NCI-H1417 treated with DMSO at 0.1 percent for 48 hours (cell line): ENCODE measurements at places on chromosomes 12 and 14.

DNA sequence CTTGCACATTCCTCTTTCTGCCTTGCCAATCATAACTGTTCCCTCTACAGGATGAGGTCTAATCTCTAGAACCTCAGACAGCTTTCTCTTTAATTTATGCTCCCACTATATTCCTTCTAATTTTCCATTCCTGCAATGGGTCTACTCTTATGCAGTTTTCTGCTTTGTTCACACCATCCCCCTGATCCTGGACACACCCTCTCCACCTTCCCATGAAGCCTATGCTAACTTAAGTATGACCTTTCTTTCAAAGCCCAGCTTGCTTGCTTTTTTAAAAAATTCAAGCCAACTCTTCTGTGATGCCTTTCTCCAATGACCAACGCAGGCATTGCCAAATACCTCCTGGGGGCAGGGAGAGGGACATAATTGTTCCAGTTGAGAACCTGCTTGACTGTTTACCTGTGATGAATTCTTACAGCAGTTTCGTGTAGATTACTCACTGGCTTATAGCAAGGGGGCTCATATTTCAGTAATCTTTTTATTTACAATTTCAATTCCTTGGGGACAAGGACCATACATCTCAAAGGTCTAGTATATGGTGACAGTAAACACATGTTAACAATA, 7.8 kb downstream of the SLC38A1 start:
- DNase-seq = no peak

DNA sequence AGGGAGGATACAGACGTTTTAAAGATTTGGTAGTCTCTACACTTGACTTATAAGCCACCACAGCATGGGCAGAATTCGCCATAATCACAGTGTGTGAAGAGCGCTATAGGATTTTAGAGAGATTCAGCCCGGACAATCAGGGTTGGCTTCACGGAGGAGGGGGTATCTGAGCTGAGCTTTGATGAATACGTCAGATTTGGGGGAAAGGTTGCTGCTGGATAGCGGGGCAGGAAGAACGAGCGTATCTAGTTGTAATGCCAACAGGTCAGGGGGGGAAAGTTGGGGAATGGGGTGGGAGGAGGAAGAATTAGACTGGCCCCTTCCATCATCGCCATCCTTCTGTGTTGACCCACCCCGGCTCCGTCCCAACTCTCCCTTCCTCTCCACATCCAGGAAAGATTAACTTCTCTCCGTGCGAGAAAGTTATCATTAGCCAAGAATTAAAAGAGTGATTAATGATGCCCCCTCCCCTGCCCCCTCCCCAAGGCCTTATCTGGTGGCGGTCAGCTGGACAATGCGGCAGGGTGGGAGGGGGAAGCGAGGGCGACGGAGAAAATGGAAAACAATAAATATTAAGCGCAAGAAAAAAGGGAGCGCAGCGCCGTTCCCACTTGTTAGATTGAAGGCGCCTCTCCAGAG, 13.5 kb upstream of the GPATCH2L start:
- DNase-seq = no peak

- no peak for DNase-seq
These were observed 766.0 kb upstream of the TBX3 start for GRCh38 chr12:115450017-115450416.

DNA sequence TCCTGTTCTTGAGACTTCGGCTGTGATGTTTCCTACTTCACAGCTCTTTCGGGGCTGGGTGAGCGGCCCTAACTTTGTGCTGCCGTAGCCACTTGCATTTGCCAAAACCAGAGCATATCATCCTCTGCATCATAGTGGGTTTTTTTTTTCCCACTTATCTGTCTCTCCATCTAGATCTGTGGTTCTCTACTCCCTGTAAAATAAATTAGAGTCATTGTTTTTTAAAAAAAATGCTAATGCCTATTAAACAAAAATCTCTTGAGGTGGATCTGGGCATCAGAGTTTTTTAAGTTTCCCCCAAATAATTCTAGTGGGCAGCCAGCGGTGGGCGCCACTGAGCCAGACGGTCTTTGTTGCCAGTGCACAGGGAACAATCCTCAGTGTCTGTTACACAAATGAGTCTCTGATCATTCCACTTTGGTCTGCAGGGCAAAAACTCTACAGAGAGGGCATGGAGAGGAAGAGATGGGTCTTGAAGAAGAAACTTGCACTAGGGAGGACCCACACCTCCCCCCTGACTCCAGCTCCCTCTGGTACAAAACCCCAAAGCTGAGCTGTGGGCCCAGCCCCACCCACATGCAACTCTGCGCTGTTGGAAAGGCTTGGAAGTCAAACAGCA, 62.4 kb upstream of the BCL2L14 start:
- DNase-seq = no peak

- no peak for DNase-seq
These were observed 62.9 kb downstream of the CCDC91 start for GRCh38 chr12:28253161-28253641.

GRCh38 chr14:100634026-100634425, 46.8 kb upstream of the BEGAIN start:
- DNase-seq = no peak

DNA sequence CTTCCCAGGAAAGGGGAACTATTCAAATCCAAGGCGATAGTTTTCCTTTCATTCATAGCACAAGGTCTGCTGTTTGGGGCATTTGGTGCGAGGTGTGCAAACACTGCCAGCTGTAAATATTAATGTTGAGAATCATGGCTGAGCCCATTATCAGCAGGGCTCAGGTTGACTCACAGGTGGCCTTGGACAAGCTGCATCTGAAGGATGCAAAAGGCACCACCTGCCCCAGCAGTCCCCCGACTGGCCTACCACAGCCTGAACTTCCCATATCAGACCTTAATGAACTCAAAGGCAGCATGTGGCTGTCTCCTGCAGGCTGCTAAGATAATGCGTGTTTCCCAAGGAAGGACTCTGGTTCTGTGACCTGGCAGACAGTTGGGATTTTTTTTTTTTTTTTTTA, 93.3 kb upstream of the MAP1LC3B2 start:
- DNase-seq = no peak

- DNase-seq = no peak
These were observed 673.8 kb upstream of the MGAT4C start for GRCh38 chr12:86929962-86930361.

- DNase-seq = no peak
These were observed 149.7 kb downstream of the C12orf75 start for GRCh38 chr12:105480162-105480561.

- DNase-seq = no peak
These were observed 40.9 kb upstream of the A2ML1 start for GRCh38 chr12:8781381-8782127.

DNA sequence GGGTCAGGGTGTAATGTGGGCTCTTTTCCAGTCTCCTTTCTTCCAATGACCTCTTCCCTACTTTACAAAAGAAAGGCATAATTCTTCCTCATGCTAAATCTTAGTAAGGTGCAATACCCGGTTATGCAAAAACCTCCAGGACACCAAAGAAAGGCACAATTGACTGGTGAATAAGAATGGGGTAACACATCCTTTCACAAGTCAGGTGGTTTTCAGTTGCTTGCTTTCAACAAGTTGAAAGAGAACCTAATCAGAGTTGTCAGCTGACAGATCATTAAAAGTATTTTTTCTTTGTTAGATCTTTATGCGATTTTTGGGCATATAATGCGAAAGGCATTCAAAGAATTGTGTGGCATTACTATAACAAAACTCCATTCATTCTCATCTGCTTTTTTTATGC, 1.3 kb upstream of the AEBP2 start:
- no peak for DNase-seq

- no peak for DNase-seq
These were observed 406 bp downstream of the PARP2 start for GRCh38 chr14:20343862-20344220.

DNA sequence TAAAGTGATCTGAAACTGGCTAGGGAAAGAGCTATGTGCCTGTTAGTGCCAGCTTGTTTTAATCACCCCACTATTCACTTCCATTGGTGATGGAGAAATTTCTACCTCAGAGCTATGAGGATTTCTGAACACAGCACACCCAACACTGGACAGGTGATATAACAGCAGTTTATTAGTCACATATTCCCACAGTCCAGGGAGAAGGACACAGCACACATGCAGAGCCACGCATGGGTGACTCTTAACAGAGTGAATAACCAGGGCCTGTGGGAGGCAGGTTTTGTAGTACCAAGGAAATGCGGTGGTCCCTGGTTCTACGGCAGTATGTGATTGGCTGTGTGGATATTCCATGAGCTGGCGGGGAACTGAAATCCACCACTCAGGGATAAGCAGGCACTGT, 455.1 kb downstream of the BTG1 start:
- DNase-seq = no peak

GRCh38 chr12:130987151-130987931, 33.6 kb downstream of the ADGRD1 start:
- no peak for DNase-seq

DNA sequence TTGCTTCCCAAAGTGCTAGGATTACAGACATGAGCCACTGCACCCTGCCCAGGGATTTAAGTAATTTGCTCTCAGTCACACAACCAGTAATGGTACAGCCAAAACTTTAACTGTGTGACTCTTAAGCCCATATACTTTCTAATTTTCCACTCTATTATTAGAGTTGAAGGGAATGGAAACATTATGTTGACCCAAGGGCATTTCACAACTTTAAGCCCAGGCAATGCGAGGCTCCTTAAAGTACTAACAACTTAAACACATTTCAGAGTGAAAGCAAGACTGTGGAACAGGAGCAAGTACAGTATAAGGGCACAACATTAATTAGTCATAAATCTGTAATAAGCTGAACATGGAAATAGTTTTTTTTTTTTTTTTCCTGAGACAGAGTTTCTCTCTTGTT, 39.8 kb downstream of the BAZ1A start:
- no peak for DNase-seq

- no peak for DNase-seq
These were observed 164.5 kb upstream of the E2F7 start for GRCh38 chr12:77229640-77230442.

DNA sequence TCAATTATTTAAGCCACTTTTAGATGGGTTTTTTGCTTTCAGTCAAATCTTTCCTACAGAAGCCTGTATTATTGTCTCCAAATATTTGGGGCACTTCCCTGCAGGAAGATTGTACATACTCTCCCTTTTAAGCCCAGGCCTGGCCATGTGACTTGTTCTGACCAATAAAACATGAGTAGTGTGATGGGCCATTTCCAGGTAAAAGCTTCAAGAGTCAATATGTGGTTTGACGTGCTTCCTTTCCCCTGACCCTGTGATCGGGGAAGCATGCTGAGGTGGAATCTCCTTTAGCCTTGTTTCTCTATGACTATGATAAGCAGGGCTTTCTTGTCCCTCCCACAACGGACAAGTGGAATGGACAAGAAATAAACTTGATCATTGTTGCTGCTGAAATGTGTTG, 14.2 kb upstream of the NIN start:
- no peak for DNase-seq

- no peak for DNase-seq
These were observed 1383.3 kb upstream of the TMEM132C start for GRCh38 chr12:126883697-126884096.

DNA sequence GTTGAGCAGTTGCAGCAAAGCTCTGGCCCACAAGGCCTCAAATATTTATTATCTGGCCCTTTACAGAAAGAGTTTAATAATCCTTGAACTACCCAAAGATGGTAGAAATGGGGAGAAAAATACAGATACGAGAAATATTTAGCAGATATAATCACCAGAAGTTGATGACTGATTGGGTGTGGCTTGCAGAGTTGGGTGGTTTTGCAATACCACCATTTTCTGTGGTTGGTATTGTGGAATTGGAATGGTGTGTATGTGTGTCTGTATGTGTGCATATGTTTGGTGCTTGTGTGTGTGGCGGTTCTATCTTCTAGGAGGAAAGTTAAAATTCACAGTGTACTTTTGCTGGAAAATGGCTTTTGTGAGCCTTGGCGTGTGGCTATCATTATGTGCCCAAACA, 85.4 kb upstream of the MANSC4 start:
- DNase-seq = no peak

GRCh38 chr12:51520576-51521325, 70.3 kb upstream of the SCN8A start:
- no peak for DNase-seq

- DNase-seq = no peak
These were observed 13.1 kb downstream of the KRT85 start for GRCh38 chr12:52354200-52354599.

DNA sequence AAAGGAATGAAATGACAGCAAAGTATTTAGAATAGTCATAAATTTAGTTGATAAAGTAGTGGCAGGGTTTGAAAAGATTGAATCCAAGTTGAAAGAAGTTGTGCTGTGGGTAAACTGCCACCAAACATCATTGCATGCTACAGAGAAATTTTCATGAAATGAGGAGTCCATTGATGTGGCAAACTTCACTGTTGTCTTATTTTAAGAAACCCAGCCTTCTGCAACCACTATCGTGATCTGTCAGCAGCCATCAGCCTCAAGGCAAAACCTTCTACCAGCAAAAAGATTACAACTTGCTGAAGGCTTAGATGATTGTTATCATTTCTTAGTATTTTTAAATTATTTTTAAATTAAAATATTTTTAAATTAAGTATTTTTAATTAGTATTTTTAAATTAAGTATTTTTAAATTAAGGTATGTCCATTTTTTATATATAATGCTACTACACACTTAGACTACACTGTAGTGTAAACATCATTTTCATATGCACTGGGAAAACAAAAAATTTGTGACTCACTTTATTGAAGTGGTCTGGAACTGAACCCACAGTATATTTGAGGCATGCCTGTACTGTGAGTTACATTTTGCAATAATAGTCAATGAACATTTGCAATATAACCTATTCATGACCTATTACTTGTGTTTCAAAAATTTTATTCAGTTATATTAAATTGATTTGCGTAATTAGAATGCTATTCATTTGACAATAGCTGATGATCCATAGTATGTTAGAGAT, 67.2 kb upstream of the SYT1 start:
- no peak for DNase-seq

- no peak for DNase-seq
These were observed 881 bp upstream of the SOS2 start for GRCh38 chr14:50232276-50232642.

DNA sequence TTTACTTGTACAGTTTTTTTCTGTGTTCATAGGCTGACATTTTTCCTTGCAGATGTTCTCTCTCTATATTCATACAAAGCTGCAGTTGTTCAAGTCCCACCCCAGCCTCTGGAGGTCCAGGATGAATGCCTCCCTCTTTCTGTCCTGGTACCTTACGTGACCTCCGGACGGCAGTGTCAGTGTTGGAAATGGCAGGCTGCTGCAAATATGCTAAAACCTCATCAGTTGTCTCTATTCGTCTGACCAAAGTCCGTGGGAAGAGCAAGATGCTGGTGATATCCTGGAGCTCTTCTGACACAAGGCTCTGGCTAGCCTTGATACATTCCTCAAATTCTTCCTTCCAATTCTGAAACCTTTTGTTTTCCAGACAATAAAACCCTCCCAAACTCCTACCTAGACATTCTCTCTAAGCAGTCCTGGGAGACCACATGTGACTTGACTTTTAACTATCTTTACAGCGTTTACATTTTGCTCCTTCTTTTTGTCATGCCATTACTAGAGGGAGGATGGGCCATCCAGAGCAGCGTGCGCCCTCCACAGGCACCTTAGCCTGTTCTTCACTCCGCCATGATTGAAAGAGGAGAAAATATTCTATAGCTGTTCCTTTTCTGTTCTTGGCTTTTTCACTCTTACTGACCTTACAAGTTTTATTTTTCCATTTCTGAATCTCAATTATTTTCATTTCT, 143.6 kb downstream of the RGS6 start:
- no peak for DNase-seq

GRCh38 chr12:72540811-72541210, 268.6 kb downstream of the TRHDE start:
- no peak for DNase-seq

- no peak for DNase-seq
These were observed 202.3 kb upstream of the SLC16A7 start for GRCh38 chr12:59393506-59393905.
